ENCODE measurements at places on chromosomes 1 and 21.

GRCh38 chr1:43796111-43796581, 88.8 kb downstream of the ST3GAL3 start:
- peak; percentile 55 for DNase-seq

GRCh38 chr21:45309069-45309986, 21.6 kb upstream of the POFUT2 start:
- no peak for DNase-seq

GRCh38 chr1:76269155-76269554, 194.6 kb downstream of the ST6GALNAC3 start:
- peak; percentile 67 for DNase-seq

DNA sequence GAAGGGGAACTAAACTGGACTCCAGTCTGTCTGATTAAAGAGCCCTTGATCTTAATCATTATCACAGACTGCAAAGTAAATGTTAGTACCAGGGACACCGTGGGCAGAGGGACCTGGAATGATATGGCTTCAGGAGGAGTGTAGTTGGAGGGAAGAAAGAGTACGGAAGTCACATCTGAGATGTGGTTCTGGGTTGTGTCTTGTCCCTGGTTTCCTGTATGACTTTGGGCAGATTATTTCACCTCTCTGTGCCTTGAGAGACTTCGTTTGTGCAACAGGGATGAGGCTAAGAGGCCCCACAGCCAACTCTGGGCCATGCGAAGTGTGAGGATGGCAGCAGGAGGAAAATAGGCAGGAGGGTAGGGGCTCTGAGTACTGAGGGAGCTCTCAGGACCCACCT, 76.1 kb upstream of the SLC2A1 start:
- DNase-seq = no peak

GRCh38 chr1:157247005-157247763, 109.0 kb upstream of the ETV3 start:
- no peak for DNase-seq

GRCh38 chr1:19620786-19621185, 23.3 kb upstream of the NBL1 start:
- DNase-seq = no peak

DNA sequence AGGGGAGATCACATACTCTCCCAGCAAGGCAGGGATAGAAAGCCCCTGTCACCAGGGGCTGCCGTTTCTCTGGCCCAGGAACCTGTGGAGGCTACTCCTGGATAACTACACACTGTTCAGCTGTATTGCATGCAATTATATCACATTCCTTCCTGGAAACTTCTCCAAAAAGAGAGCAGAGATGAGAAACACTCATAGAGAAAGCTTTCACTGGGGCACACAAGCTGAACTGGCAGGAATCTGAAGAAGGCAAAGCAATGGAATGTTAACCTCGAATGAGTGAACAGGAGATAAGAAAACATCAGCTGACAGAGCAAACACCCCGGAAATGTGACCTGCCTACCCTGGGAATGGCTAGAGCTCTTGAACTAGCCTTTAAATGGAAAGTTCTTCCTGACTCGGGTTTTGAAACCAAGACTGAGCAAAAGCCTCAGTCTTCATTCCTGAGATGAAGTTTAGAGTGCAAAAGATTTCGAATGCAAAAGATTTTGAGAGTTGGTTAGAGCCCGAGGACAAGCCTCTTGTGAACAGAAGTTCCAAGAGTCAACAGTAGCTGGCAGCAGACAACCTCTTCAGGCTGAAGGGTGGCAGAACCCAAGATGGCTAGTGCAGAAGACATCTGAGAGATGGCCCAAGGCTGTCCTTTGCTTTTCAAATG, 32.3 kb downstream of the CCN1 start:
- DNase-seq = no peak

- DNase-seq = peak; percentile 23
Observed at GRCh38 chr1:65114322-65114721, 33.7 kb upstream of the AK4 start.

- DNase-seq = no peak
Observed at GRCh38 chr1:52674497-52675384, 23.4 kb downstream of the COA7 start.

DNA sequence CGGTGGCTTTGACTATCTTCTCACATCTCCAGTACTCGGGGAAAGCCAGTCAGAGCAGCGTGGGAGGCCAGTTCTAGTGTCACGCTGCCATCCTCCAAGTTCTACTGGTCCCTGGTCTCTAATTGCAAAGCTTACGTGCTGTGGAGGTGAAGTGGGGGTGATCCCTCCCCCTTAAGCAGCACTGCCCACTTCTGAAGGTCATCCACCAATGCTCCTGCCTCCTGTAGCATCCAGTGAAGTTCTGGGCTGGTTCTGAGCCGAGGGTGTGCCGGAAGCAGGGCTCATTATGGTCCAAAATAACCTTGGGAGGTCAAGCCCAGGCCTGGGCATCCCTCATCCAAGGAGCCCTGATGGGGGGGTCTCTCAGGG, 95.0 kb downstream of the CD58 start:
- DNase-seq = no peak
